ENCODE measurements at places on chromosomes 5 and 9.

- no peak for DNase-seq
These were observed 23.4 kb downstream of the WWC1 start for GRCh38 chr5:168314735-168315411.

DNA sequence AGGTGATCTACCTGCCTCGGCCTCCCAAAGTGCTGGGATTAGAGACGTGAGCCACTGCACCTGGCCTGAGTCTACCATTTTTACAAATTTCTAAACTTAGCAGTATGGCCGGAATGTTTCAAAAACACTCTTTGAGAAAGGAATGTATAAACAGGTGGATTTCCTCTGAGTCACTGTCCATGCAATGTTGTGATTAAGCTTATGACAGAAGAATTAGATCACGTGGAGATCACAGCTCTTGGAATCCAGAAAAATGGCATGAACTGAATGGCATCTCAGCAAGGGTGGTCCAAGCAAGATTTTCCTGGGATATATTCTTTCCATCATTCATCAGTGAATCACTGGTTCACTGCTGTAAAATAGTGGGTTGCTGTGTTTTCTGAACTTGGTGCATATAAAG, 865.0 kb downstream of the PTPRD start:
- no peak for DNase-seq

DNA sequence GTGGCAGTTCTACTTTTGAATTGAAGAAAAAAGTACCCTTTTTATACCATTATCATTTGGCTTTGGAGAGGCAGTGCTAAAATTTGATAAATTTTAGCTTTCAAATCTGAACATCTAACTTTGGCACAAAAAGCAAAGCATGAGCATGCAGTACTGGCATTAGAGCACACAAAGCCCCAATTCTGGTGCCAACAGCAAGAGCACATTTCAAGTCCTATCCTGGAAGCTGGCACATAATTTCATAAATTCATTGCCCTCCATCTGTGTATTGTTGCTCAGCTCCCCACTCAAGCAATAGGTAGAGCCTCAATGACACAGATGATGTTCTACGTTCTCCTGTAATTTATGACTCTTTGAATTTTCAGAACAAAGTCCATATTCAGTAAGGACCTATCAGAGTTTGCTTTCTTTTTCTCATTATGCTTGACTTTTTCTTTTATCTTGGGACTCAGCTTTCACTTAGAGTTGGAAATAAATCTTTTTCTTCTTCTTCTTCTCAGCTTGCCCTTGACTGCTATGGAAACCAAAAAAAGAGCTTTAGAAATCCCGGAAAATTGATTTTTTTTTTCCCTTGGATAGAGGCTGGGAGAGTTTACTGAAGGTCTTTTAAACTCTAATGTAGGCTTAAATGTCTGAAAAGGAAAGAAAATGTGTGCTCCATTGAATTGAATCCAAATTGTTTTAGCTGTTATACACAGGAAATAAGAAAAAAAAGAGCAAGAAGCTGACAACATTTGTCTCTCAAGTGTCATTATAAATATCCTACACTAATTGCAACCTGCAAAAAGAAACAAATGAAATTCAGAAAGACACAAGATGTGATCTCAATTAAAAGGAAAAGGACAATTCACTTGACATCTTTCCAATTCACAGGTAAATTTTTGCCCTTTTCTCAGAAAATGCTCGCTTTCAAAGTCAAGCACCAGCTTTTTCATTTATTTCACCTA, 380.8 kb upstream of the CDH18 start:
- no peak for DNase-seq

- no peak for DNase-seq
These were observed 23.4 kb downstream of the ANXA6 start for GRCh38 chr5:151134228-151134627.

DNA sequence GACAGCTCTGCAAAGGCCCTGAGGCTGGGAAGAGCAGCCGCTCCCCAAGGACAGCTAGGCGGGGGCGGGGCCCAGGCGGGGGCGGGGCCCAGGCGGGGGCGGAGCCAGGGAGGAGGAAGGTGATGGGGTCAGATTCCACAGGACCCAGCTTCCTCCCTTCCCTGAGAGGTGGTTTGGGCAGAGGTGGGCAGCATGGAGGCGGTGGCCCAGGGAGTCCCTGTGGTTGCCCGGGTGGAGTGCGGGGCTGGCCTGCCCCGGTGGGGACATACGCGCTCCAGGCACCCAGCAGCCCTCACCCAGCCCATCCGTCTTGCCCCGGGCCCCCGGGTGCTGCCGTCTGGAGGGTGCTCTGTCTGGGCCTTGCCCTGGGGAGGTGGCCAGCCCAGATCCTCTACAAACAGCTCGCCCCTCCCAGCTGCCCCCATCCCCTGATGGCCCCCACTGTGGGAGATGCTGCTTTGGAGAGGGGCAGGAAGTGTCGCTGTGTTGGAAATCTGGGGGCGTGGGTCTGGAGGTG, 11.0 kb upstream of the RNU6ATAC start:
- DNase-seq: no peak

GRCh38 chr5:170218726-170219125, 14.1 kb upstream of the C5orf58 start:
- no peak for DNase-seq

GRCh38 chr5:116365006-116365496, 209.6 kb downstream of the SEMA6A start:
- no peak for DNase-seq

DNA sequence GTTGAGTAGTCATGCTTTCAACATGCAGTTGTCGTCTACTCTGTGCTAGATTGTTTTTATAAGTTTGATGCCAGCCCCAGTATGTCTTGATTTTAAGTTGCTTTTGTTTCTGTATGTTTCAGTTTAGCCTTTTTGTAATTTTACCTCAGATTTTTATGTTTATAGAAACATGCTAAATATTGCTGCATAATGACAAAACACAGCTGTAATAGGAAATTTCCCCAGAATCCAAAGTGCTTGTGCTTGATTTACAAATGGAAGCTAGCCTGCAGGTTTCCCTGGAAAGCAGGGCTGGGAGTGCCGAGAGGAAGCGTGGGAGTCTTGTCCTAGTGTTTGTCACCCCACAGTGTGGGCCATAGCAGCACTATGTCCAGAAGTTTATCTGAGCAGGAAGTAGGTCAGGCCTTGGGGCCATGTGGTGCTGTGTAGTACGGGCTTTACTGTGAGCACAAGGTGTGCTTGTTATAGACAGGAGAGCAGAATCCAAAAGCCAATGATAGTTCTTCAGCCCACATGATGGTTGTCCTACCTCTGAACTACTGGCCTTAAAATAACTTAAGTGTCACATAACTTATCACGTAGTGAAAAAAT, 100.0 kb upstream of the NREP start:
- DNase-seq: no peak

DNA sequence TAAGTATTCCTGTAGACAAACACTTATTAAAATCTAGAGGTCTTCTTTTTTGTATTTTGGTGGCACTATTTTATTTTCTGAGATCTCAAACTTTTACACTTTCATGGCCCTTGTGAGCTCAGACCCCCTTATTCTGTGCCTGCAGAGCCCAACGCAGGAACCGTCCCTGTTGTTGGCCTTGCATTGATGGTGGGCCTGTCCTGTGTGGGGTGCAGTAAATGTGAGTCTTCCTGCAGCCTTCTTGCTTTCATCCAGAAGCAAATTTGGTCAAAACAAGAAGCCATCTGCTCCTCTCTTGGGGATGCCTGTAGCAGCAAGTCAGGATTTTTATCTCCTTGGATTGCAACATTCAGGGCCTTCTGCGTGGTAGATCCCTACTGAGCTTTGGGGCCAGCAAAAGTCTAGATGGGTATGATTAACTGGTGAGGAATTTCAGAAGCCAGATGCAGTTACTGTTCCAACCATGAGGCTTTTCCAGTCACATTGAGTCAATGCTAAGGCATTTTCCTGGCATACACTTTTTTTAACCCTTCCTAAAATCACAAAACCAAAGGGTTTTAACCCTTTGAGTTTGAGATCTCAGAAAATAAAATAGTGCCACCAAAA, 31.7 kb downstream of the BASP1 start:
- DNase-seq: no peak

DNA sequence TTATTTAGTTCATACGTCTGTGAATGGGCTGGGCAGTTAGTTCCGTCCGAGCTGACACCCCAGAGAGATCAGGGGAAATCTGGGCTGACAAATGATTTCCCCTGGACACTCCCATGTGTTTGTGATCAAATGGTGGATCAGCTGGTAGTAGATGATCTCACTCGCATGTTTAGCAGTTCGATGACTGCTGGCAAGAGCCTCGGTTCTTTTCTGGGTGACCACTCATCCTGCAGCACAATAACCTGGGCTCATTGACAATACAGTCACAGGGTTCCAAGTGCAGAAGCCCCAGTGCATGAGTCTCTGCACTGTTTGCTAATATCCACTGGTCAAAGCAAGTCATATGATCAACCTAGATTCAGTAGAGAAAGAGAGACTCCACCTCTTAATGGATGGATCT, 155.9 kb downstream of the NR2F1-AS1 start:
- no peak for DNase-seq

GRCh38 chr9:124779368-124780059, 2.6 kb downstream of the OLFML2A start:
- no peak for DNase-seq

Data from hematopoietic multipotent progenitor cell treated with erythropoietin and hydrocortisone succinate and interleukin-3 and kit ligand, for 17 days (in vitro differentiated cells).